ENCODE measurements at places on chromosomes 5 and 9. TPM values are rescaled to one million over a fixed set of nuclear protein-coding genes. Genes with fewer than 3 reads are reported as not detected.

TMEM252 gene
- not detected for polyA plus RNA-seq

SMIM27 gene
- 17.2 TPM for polyA plus RNA-seq

IRX2 gene
- 0.08 TPM for polyA plus RNA-seq

CCL21 gene
- 32.3 TPM for polyA plus RNA-seq

IL4 gene
- polyA plus RNA-seq, result not detected

SLCO6A1 gene
- polyA plus RNA-seq, result not detected

DOK3 gene
- polyA plus RNA-seq, result 38.5 TPM

TTC1 gene
- polyA plus RNA-seq, result 32.7 TPM

ACTL7B gene
- polyA plus RNA-seq, result not detected

ZCCHC9 gene
- polyA plus RNA-seq, result 27.3 TPM

SPATA31D4 gene
- not detected for polyA plus RNA-seq

SLC35D2 gene
- polyA plus RNA-seq, result 11.9 TPM

TGFBI gene
- 103 TPM for polyA plus RNA-seq

ORM2 gene
- 0.88 TPM for polyA plus RNA-seq

CAMK4 gene
- polyA plus RNA-seq, result 9.2 TPM

MELK gene
- polyA plus RNA-seq, result 0.24 TPM

GADD45G gene
- polyA plus RNA-seq, result 190 TPM

IFNB1 gene
- polyA plus RNA-seq, result not detected

ZNF454 gene
- 0.67 TPM for polyA plus RNA-seq

FOXD4L5 gene
- not detected for polyA plus RNA-seq

SPATA31A7 gene
- polyA plus RNA-seq, result not detected

OTULIN gene
- polyA plus RNA-seq, result 6.4 TPM

TAF11L5 gene
- not detected for polyA plus RNA-seq

MYOZ3 gene
- polyA plus RNA-seq, result 0.51 TPM

TOR4A gene
- 1.3 TPM for polyA plus RNA-seq

RCL1 gene
- 17.9 TPM for polyA plus RNA-seq

HSD17B3 gene
- polyA plus RNA-seq, result 14.6 TPM

AQP3 gene
- 2.5 TPM for polyA plus RNA-seq

PCDHB3 gene
- 0.32 TPM for polyA plus RNA-seq

NKD2 gene
- 0.92 TPM for polyA plus RNA-seq

TPM2 gene
- polyA plus RNA-seq, result 1,350 TPM

KIF4B gene
- not detected for polyA plus RNA-seq

ACOT12 gene
- not detected for polyA plus RNA-seq

COL23A1 gene
- polyA plus RNA-seq, result 2.4 TPM

CATSPER3 gene
- polyA plus RNA-seq, result 1.4 TPM

PCDHB8 gene
- polyA plus RNA-seq, result 1.3 TPM

LRRC14B gene
- polyA plus RNA-seq, result not detected

C5orf52 gene
- polyA plus RNA-seq, result not detected

CSF1R gene
- 19.0 TPM for polyA plus RNA-seq

TAS2R1 gene
- polyA plus RNA-seq, result not detected

FCN2 gene
- 99.6 TPM for polyA plus RNA-seq

LECT2 gene
- polyA plus RNA-seq, result not detected

SLC25A2 gene
- polyA plus RNA-seq, result 0.07 TPM

CCNJL gene
- 3.3 TPM for polyA plus RNA-seq

IL13 gene
- polyA plus RNA-seq, result 0.32 TPM

LMX1B gene
- not detected for polyA plus RNA-seq

COMMD10 gene
- 20.0 TPM for polyA plus RNA-seq

SLC28A3 gene
- not detected for polyA plus RNA-seq

RNF224 gene
- not detected for polyA plus RNA-seq

NR6A1 gene
- 1.4 TPM for polyA plus RNA-seq
